Fibroblast of the conjunctiva (primary cell): ENCODE measurements at places on chromosomes 12 and 14.

DNA sequence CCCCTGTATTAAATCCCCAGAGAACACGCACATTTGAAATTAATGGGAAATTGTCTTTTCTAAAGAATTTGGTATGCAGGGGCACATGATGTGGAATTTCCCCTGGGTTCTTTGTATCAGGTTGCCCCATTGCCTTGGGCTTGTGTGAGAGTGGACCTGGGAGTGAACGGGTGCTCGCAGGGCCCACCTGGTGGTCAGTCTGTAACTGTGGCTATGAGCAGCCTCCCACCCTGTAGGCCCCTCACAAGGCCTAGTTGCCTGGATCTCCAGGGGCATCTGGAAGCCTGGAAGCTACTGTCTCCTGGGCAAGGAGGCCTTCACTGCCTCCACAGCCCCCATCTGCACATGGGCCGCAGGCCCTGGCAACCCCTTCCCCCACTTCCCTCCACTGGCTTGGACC, 96.7 kb downstream of the SLC25A47 start:
- no peak for DNase-seq

DNA sequence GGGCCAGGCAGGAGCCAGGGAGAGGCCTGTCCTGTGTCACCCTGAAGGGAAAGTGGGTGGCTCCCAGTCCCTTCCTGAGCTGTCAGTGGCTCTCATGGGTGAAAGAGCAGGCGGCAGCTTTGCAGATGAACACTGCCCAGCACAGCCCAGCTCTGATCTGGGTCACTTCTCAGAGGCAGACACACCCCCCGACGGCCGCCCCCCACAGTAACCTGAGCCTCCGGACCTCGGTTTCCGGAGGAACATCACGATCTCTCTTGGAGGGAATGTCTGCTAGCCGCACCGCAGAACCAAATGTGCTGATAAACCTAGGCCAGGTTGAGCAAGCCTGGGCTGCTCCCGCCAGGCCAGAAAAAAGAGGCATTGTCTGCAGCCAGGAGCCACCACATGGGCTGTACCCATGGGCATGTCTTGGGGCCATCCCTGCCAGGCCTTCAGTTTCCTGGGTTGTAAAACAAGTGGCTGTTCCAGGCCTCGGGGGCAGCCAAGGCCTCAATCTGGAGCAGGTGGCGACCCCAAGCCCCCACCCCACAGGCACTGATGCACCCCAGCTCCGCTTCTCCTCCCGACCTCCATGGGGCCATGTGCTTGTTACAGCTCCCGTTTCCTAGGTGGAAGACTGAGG, 57.6 kb downstream of the NCOR2 start:
- peak; percentile 18 for DNase-seq

DNA sequence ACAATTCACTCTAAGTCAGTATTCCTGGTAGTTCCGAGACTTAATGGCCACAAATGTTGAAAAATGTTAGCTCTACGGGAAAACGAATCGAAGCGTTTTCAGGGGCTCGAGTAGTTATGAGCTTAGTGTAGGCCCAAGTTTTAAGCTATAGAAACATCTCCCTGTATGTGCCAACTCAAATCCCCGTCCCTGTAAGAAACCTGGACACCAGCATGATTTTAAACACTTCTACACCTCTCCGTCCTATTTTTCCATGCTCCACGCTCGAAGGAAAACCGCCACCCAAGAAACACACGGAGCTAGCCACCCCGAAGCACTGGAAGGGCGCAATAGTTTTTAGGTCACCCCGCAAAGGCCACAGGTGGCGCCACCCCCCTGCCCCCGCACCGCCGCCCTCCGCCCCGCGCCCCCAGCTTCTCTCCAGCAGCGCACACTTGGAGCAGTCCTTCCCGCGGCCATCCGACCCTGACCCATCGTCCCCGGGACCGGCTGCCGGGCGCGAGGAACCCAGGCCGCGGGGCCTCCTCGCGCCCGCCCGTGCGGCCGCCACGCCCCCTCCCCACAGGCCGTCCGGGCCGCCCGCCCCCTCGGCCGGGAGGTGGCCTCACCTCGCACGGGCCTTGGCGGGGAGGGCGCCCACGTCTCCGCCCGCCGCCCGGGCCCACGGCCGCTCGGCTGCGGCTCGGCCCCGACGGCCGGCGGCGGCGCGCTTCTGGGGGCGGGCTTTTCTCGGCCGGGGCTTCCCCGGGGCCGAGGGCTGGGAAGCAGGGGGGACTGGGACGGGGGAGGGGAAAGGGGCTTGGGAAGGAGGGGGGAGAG, 522 bp downstream of the R3HDM2 start:
- DNase-seq: no peak

- no peak for DNase-seq
Observed at GRCh38 chr14:24947131-24947530, 102.8 kb downstream of the STXBP6 start.

GRCh38 chr12:119461636-119462214, 127.2 kb downstream of the CCDC60 start:
- no peak for DNase-seq
